CD8-positive, alpha-beta memory T cell (primary cell): ENCODE measurements at places on chromosomes 7 and 10.
A peak's percentile ranks its signal among the peaks of the same experiment; 100 is the strongest.

DNA sequence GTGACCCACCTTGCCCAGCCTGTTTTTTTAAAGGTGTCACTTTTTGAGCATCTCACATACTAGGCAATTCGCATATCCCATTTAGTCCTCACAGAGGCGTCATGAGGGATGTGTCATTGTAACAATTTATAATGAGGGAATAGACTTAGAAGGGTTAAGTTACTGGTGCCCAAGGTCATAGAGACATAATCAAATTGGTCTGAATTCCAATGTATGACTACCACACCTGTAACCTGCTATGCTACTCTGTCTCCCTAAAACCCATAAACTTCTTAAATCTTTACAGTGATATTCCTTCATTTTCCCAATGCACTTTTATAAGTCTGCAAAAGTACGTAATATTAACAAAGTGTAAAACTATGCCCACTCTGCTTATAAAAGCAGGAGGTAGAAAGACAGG is 7.1 kb downstream of the ZMYND11 start:
- no peak overlapping the region for H3K4me3 ChIP-seq
- no peaks in the 10 kb centered on the region for H3K36me3 ChIP-seq
- H3K4me1 ChIP-seq: peaks cover 2% of the 10 kb centered on the region
- no peaks in the 10 kb centered on the region for H3K27me3 ChIP-seq

DNA sequence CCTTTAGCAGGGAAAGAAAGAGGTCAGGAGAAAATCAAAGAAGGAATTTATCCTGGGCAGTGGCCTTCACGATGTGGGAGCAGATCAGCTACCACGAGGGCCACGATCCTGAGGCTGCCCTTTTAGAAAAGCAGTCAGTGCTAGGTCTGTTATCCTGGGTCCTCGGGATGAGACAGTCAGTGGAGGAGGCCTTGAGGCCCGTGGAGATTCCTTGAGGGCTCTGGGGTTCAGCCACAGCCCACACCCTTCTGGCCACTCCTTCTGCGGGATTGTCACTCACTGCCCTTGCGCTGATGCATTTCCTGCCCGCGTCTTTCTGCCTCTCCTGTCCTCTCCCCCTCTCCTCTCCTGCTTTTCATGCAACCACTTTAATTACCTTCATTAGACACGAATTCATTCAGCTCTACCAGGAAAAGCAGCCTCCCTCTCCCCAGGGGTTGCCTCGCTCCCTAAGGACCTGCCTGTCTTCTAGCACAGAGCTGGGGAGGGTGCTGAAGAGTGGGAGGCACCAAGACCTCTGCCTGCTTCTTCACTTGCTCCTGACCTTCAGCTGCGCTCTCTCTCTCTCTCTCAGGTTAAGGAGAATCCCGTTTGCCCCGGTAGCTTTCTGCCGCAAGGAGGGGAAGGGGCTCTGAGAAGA is 42.6 kb upstream of the LRRC4 start:
- H3K36me3 ChIP-seq: peaks cover 4% of the 10 kb centered on the region
- H3K27ac ChIP-seq: no peak overlapping the region
- H3K27me3 ChIP-seq: no peaks in the 10 kb centered on the region
- H3K4me1 ChIP-seq: peaks cover 6% of the 10 kb centered on the region
- no peak overlapping the region for H3K4me3 ChIP-seq
- DNase-seq: no peak

GRCh38 chr7:123533553-123533917 is 860 bp downstream of the IQUB start:
- H3K27me3 ChIP-seq: no peaks in the 10 kb centered on the region
- DNase-seq: no peak
- H3K27ac ChIP-seq: no peak overlapping the region
- H3K4me1 ChIP-seq: peaks cover 15% of the 10 kb centered on the region

DNA sequence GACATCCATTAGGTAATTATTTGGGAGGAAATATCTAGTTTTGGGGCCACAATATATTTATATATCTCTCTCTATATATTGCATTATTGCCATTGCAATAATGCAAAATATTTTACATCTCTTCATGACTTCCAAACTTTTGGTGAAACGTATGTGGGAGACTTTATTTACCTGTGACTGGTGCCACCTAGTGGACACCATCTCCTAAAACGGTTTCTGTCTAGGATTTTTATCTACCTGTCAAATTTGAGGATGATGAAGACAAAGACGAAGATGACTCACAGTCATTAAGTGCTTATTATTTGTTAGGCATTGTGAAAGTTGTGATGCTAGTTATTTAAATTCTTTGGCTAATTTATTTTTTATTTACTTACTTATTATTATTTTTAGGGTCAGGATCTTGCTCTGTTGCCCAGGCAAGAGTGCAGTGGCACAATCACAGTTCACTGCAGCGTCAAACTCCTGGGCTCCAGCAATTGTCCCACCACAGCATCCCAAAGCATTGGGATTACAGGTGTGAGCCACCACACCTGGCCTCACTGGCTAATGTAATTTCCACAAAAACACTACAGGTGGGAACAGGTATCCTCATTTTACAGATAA is 18.7 kb upstream of the CBLL1 start:
- DNase-seq: peak; percentile 33
- H3K27me3 ChIP-seq: no peaks in the 10 kb centered on the region
- no peaks in the 10 kb centered on the region for H3K4me1 ChIP-seq
- H3K27ac ChIP-seq: no peak overlapping the region
- no peaks in the 10 kb centered on the region for H3K36me3 ChIP-seq

GRCh38 chr10:20892796-20893195 is 4.3 kb downstream of the NEBL start:
- no peaks in the 10 kb centered on the region for H3K36me3 ChIP-seq
- H3K4me3 ChIP-seq: no peak overlapping the region
- H3K4me1 ChIP-seq: no peaks in the 10 kb centered on the region
- H3K27ac ChIP-seq: no peak overlapping the region

- no peaks in the 10 kb centered on the region for H3K4me1 ChIP-seq
- no peaks in the 10 kb centered on the region for H3K27me3 ChIP-seq
- H3K27ac ChIP-seq: no peak overlapping the region
- H3K4me3 ChIP-seq: no peak overlapping the region
- H3K36me3 ChIP-seq: no peaks in the 10 kb centered on the region
- DNase-seq: no peak
Observed at GRCh38 chr7:44541876-44542610, 913 bp upstream of the NPC1L1 start.

GRCh38 chr10:85547460-85548023 is 819.1 kb downstream of the GRID1 start:
- no peaks in the 10 kb centered on the region for H3K27me3 ChIP-seq
- H3K4me3 ChIP-seq: no peak overlapping the region
- no peak overlapping the region for H3K27ac ChIP-seq
- no peaks in the 10 kb centered on the region for H3K4me1 ChIP-seq
- H3K36me3 ChIP-seq: no peaks in the 10 kb centered on the region

DNA sequence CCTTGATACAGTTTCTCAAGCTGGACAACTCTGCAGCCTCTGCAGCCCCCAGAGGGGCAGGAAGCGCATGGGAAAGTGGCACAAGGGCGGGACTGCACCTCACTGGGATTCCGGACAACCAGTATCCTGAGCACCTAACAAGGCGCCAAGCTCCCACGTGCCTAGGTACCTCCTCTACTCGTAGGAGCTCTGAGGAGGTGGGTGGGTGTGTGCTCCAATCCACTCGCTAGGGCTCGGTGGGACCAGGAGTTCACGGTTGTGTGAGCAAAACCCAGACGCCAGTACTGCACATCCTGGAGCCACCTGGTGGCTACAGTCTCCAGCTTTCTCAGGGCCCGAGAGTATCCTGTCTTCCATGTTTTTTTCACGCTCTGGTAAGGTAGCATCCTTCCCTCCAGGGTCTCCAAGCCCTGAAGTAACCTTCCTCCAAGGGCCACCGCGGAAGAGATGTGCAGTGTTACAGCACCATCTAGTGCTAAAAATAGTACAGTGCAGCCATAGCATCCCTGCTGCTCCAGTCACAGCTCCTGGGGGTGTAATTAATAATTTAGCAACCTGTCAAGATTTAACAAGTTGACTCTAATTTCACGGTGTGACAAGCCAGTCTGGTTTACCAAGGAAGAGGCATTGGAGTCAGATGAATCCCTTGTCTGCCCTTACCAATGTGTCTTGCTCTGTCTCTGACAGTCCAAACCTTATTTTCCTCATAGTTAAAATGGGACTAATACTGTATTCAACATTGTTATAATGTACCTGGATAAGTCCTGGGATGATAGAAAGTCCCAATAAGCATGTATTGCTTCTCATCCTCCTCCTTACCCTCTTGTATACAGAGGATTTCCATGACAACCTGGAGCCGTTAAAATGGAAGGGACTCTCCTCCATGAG is 70.4 kb downstream of the HERPUD2 start:
- H3K4me1 ChIP-seq: no peaks in the 10 kb centered on the region
- peak; percentile 17 for DNase-seq

DNA sequence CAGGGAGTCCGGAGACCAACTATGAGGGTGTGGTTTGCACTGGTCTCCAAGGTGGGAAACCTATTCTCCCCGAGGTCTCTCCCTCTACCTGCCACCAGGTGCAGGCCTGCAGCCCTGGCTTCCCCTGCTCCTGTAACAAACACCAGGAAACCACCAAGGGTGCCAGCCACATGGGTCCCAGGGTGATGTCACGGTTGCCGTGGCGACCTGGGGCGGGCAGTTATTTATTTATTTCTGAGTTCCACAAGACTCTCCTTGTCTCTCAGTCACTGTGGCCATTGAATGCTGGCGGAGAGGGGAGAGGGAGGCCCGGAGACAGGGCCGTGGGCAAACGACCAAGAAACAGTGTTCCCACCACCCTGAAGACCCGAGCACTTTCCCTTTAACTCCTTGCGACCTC is 27.0 kb downstream of the MMD2 start:
- no peak overlapping the region for H3K4me3 ChIP-seq
- no peaks in the 10 kb centered on the region for H3K27me3 ChIP-seq
- H3K27ac ChIP-seq: no peak overlapping the region
- H3K36me3 ChIP-seq: no peaks in the 10 kb centered on the region
- H3K4me1 ChIP-seq: no peaks in the 10 kb centered on the region

- no peak overlapping the region for H3K27ac ChIP-seq
- H3K4me1 ChIP-seq: no peaks in the 10 kb centered on the region
- H3K36me3 ChIP-seq: peaks cover 36% of the 10 kb centered on the region
- H3K4me3 ChIP-seq: no peak overlapping the region
- H3K27me3 ChIP-seq: no peaks in the 10 kb centered on the region
Observed at GRCh38 chr7:6153646-6154541, 118.5 kb downstream of the CYTH3 start.

DNA sequence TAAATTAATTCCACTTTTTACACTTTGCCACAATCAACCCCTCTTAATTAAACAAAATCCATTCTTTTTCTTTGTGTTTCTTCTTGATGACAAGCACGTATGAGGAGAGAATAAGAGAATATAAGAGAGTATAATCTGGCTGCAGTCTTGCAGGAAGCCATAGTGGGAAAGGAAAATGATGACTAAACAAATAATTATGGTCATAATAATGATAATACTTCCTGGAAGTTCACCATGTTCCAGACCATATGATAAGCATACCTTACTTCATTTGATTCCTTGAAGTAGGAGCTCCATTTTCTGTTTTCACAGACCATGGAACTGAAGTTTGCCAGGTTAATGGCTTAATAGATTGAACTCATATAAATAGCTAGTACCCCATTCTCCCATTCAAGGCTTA is 237.8 kb downstream of the SEMA3D start:
- H3K27me3 ChIP-seq: no peaks in the 10 kb centered on the region
- H3K27ac ChIP-seq: no peak overlapping the region
- H3K4me1 ChIP-seq: no peaks in the 10 kb centered on the region
- H3K36me3 ChIP-seq: no peaks in the 10 kb centered on the region
- H3K4me3 ChIP-seq: no peak overlapping the region
- DNase-seq: no peak

- H3K36me3 ChIP-seq: no peaks in the 10 kb centered on the region
- no peak for DNase-seq
- H3K4me3 ChIP-seq: no peak overlapping the region
- no peak overlapping the region for H3K27ac ChIP-seq
Observed at GRCh38 chr7:32476816-32477648, 13.1 kb downstream of the LSM5 start.

DNA sequence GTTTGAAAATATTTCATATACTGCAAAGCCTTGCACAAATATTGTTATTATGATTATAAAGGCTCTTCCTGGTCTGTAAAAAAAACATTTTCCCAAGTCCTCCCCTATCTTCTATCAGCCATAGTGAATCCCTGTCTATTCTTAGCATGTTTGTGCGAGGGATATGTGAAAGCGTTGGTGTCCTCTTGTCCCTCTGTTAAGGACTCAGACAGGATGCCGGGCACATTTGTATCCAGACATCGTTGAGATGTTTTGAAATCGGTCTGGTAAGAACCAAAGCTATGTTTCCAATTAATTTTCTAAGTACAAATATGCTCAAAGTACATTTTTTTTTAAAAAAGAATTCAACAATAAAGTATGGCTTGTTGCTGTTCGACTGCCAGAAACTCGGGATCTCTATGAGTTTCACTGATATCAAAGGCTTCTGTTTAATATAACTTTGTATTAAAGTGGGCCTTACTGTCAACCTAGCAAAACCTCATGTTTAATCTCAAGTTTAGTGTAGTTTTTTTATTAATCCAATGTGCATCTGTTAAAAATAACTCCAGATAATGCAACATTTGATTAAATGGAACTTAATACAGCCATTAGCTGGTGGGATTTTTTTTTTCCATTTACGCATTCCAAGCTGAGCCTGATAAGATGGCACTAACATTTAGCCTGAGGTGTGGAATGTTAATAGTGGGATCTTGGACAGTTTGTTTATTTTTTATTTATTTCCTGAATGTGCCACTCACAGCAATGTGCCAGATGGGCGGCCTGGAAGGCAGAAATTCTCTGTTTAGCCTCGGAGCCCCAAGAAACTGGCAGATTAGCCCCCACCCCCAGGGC is 754.3 kb downstream of the LRMDA start:
- H3K4me1 ChIP-seq: no peaks in the 10 kb centered on the region
- H3K4me3 ChIP-seq: no peak overlapping the region
- no peak overlapping the region for H3K27ac ChIP-seq
- H3K36me3 ChIP-seq: no peaks in the 10 kb centered on the region
- no peaks in the 10 kb centered on the region for H3K27me3 ChIP-seq
- DNase-seq: no peak
